ENCODE measurements at places on chromosomes 5 and 9. TPM values are rescaled to one million over a fixed set of nuclear protein-coding genes. Genes with fewer than 3 reads are reported as not detected.

The NSG2 gene
- not detected for total RNA-seq

The ACSL6 gene
- 0.17 TPM for total RNA-seq

The P4HA2 gene
- total RNA-seq, result 725 TPM

The GPBP1 gene
- 52.9 TPM for total RNA-seq

The CCDC183 gene
- total RNA-seq, result 0.52 TPM

The SPATA31C1 gene
- total RNA-seq, result not detected

The PCDHGA12 gene
- total RNA-seq, result 46.0 TPM

The ENTREP1 gene
- total RNA-seq, result 0.33 TPM

The ORM2 gene
- not detected for total RNA-seq

The IFT74 gene
- total RNA-seq, result 12.1 TPM

The IFNA21 gene
- total RNA-seq, result not detected

The CYLC2 gene
- not detected for total RNA-seq

The PCDHA12 gene
- total RNA-seq, result 0.33 TPM
